ENCODE measurements at places on chromosomes 2 and 18.

GRCh38 chr2:188966728-188967440 lies 7.3 kb upstream of the COL3A1 start:
- no peak for DNase-seq

GRCh38 chr18:64474773-64475172 lies 325.9 kb upstream of the LINC00305 start:
- no peak for DNase-seq

DNA sequence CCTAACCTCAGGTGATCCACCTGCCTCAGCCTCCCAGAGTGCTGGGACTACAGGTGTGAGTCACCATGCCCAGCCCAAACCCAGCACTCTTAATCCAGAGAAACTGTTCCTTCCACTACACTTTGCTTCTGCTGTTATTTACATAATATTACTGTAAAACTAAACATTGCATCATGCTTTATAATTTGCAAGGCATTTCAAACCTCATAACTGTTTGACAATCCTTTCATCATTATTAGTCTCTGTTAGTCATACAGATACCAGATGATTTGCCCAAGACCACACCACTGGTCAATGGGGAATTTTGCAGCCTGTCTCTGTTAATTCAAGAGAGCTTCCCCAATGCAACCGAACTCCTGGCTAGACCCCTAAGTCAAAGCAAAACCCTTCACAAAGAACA lies 338.3 kb downstream of the ALK start:
- DNase-seq = no peak

- no peak for DNase-seq
Observed at GRCh38 chr2:122366969-122367645, 611.7 kb downstream of the TSN start.

- no peak for DNase-seq
Observed at GRCh38 chr2:178947006-178947405, 102.9 kb downstream of the CCDC141 start.

DNA sequence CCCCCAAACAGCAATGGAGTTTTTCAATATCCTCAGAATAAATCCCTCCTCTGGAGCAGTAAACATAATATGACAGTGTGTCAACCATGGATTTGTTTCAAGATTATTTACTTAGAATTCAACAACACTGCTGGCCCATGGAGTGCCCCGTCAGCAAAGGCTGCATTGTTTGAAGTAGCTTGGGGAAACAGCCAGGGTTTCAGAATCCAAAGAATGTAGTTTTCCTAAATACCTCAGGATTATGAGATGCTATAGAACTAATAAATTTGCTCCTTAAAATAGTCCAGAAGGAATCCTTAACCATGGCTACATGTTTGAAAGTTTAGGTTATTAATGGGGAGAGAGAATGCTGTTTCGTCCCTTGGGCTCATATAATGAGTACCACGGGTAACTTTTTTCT lies 13.1 kb upstream of the CETN1 start:
- no peak for DNase-seq

GRCh38 chr18:59918997-59919396 lies 19.2 kb downstream of the PMAIP1 start:
- no peak for DNase-seq

DNA sequence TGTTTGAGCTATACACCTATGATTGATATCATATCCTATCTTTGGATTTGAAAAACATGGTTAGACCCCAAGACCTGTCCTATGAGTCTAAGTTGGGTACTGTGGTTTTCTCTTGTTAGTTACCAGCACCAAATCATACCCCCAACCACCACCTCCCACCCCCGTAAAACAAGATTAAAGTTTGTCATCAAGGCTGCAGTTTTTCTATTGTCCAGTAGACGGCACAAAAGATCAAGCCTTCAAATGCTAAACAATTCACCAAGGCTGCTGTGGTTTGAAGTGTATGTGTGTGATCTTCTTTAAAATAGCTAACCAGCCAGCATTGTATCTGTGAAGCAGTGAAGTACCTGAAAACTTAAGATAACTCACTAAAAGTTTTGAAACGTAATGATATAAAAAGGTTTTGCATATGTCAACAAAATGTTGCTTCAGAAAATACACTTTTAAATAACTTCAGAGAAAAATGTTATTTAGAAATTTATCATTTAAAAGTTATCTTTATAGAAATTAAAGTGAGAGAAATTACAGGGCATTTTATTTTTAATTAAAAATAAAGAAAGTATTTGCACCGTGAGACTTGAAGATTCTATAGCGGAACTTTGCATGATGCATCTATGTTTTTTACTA lies 5.8 kb upstream of the MEIS1 start:
- DNase-seq = no peak

DNA sequence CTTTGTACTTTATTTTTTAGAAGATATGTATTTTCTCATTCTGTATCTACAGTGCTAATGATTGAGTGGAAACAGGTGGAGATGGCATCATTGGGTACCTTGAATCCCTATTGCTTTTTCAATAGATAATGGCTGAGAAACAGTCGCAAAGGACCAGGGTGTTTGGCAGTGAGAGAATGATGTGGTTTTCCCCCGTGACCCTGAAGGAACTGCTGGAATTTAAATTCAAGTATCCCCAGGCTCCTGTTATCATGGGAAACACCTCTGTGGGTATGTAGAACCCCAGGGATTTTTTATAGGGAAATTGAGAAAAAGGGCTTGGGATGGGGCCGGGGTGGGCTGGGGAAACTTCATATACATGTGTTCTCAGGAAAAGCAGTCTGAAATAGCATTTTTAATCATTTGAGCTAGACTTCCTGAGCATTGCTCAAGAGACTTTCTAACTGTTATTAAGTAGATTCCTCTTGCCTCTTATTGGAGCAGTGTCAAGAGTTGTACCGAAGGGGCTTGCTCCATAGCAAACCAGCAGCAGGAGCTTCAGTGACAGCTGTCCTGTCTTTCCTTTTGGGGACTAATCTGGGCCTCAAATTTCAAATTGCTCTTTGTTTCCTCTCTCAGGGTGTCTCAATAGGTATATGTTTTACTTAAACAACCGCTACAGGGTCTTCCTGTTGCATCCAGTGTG lies 18.9 kb downstream of the AOX1 start:
- no peak for DNase-seq

DNA sequence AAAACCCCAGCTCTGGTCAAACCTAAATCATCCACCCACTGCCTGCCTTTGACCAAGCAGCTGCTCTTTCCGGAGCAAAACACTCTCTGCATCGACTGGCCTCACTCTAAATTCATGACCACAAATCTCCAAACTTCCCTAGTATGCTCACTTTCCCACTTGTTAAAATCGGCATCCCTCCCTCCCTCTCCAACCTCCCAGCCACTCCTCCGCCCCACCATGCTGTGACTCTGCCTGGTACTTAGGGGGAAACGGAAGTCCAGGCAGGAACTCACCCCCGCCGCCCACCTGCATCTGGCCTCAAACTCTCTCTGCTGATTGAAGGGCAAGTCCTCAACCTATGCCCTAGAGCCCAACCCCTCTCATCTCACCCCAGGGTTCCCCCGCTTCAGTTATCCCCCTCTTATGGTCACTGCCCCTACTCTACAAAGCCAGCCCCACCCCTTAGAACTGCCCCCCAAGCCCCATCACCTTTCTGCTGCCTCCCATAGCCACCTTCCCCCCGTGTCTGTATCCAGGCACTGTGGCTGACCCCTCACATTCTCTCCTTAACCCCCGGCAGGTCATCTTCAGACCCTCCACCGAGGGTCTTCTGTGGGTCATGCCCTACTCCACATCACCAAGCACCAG lies 3.8 kb upstream of the ADRA2B start:
- DNase-seq = no peak

DNA sequence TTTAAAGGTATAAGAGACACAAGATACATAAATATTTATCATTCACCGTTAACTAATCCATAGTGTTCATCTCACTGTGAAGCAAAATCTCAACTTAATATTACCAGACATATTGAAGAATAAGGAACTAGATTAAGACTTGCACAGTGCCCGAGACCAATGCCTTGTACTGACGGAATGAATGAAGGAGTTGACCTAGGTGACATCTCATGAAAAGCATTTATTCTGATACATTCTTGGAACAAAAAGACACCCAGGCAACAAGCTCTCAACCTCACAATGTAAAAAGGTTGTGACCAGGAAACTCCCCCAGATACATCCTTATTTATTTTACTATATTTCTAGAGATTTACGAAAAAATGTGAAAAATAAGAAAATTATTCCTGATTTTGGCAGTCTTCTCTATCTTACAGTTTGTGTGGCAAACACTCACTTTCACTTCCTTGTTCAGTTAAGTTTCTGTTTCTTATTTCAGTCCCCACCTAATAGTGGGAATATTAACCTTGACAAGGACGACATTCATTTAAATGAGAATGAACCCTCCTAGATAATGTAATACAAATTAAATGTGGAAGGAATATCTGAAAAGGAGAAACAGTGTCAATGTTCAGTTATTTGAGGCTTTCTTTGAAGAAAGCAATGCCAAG lies 28.4 kb downstream of the M1AP start:
- no peak for DNase-seq

DNA sequence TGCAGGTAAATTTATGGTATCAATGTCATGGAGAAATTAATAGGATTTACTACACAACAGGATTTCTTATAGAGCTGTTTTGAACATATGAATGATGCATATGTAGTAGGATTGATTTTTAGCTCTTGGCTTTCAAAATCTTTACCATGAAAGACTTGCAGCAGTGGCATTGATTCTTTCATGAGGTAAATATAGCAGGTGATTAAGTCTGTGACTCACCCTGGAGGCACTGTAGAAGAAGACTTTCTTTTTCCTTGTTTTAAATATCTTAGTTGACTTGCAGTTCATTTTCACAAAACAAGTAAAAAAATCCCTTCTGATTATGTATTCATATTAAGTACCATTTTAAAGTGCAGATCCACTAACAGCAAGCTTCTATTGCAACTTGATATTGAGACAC lies 463.0 kb downstream of the FBXO15 start:
- no peak for DNase-seq

- DNase-seq = no peak
Observed at GRCh38 chr2:79723830-79724229, 211.0 kb downstream of the CTNNA2 start.

GRCh38 chr2:158024288-158024898 lies 77.3 kb upstream of the UPP2 start:
- DNase-seq = no peak

DNA sequence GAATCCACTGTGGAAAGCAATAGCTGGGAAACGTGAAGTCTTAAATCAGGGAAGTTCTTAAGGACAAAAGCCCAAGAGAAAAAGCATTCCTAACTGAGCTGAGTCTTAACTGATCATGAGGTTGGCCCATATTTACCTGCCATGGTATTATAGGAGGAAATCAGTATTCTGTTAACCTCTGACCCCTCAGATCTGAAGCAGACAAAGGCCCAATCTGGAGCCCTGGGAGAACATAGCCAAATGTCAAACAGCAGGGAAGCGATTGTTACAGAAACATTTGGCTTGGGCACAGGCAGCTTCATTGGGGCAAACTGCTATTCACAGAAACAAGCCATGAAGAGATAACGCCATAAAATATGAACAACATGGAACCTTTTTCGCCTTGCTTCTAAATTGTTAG lies 18.8 kb downstream of the EPHA4 start:
- no peak for DNase-seq

DNA sequence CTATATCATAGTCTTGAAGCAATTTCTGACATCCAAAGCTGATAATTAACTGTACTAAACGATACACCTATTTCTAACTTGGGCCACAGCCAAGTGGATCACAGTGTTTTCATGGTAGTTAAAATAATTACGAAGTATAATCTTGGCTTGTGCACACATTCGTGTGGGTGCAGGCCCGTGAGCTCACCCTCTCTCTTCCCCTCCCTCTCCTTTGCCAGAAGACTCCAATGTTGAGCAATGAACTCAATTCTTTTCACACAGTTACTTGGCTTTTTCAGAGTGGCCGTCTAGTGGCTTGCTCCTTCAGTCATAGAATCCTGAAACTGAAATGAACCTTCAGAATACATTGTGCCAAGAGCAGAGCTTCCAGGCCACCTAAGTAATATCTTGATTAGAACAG lies 178.7 kb downstream of the NCKAP5 start:
- DNase-seq = no peak

DNA sequence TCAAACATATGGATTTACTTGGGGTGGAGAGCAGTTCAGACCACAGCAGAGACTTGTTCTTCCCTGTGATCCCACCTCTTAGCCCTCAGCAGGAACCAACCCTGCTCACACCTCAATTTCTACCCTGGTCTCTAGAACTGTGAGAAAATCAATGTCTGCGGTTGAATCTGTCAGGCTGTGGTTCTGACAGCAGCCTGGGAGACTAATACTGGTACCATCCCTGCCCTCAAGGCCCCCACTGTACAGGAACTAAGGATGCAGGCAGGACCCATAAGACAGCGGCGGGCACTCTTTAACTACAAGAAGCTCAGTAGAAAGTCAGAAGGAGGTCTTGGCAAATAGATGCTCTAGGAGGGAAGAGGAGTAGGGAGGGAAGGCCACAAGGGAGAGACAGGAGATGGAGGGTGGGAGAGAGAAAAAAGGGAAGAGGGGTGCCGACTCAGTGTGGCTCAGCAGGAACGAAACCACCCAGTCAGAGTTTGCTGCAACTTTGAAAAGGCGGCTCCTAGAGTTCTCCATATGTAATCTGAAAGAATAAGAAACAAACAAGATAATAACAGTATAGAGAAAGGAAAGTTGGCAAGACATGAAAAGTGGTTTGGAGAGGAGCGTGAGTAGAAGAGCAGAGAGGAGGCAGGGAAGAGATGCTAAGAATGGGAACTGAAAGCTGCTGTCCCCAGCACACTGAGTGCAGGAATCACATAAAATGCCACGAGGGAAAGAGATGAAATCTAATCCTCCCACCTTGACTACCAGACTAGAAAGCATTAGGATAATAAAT lies 323.9 kb upstream of the ID2 start:
- DNase-seq = no peak

- DNase-seq = no peak
Observed at GRCh38 chr2:222577341-222577740, 78.6 kb downstream of the FARSB start.

GRCh38 chr2:60945341-60945740 lies 64.0 kb downstream of the REL start:
- DNase-seq = no peak

DNA sequence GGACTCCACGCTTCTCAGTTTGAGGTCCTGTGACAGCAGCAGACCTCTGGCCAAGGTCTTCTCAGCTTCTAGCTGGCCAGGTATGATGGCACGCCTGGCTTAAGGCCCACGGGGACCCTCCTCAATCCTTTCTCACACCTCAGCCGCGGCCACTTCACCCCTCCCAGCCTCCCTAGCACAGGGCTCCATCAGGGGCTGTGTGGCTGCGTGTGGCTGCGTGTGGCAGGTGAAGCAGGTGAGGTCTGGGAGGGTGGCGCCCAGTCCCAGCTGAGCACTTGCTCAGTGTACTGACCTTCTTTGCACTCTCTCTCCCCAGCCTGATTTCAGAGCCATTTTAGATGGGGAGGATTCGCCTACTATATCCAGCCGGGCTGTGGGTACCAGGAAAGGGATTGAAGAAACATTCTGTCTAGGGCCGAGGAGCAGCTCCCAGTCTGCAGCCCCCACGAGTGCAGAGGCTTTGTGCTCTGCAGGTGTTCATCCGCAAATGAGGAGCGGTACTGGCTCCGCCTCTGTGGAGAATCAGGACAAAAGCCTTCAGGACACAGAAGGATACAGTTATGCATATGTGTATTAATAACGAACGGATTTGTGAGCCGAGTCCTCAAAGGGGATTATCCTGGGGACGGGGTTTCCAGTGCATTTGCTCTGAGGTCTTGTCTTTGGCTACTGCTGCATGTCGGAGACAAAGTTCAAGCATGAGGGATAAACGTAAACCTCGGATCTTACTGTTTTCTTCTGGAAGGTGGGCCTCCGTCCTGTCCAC lies 236.9 kb upstream of the RAB6C start:
- DNase-seq = no peak

- no peak for DNase-seq
Observed at GRCh38 chr2:105256431-105257047, 15.0 kb downstream of the GPR45 start.
